NCI-H2081 (cell line): ENCODE measurements at places on chromosomes 3 and 15.

DNA sequence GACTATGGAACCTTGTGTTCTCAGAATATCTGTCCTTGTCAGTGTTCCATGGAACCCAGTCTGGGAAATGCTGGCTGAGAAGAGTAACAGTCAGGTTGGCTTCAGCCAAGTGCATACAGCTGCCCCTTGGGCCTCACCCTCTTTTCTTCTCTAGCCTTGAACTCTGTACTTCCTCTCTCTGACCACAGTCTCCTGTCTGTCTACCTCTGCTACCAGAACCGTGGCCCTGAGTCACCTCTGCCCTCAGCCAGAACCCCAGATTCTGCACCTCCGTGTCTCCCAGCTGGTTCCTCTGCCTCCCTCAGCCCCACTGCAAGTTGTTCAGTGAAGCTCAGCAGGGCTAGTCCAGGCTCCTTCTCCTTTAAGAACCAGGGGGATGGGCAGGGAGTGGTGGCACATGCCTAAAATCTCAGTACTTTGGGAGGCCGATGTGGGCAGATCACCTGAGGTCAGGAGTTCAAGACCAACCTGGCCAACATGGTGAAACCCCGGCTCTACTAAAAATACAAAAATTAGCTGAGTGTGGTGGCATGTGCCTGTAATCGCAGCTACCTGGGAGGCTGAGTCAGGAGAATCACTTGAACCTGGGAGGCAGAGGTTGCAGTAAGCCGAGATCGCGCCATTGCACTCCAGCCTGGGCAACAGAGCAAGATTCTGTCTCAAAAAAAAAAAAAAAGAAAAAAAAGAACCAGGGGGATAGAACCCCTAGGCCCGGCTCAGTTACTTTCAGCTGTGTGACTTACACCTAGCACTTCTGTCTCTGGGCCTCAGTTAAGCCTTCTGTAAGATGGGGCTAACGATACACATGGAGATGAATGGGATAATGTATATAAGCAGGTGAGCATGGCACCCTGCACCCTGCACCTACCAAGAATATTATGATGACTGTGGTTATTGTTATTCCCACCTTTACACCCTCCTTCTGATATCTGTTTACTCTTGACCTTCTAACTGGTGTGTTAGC is 24.3 kb upstream of the TATDN2 start:
- no peak for DNase-seq

DNA sequence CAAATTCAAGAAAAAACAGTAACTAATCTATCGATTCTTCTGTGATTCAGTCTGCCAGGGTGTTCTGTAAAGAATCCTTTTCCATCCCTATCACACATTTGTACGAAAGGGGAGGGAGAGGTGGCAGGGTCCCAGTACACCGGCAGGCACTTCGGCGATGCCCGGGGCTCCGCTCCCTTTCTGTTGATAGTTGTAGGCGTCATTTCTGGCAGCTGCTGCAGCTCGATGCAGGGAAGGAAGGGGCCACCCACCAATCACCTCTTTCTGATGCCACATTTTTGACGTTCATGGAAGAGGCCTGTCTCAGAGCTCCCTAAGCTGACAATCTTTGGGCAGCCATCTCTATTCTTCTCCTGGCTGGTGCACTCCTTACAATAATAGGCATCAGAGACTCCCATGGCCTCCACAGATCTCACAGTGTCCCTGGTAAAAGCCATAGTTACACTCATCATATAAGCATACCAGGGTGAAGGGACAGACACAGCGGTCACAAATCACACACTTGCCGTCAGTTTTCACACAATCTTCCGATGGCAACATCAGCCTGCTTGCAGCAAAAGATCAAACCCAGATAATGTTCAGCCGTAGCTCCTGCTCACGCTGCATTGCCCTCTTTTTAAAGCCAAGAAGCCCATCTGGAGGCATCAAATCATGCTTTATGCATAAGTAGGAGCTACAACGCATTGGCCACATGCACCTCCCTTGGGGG is 60.8 kb upstream of the ZBTB38 start:
- no peak for DNase-seq

- no peak for DNase-seq
These were observed 16.6 kb downstream of the NFKBIZ start for GRCh38 chr3:101865751-101866509.

GRCh38 chr3:25448750-25449692 is 21.0 kb downstream of the RARB start:
- peak; percentile 60 for DNase-seq

GRCh38 chr3:32288819-32289218 is 50.3 kb downstream of the CMTM8 start:
- no peak for DNase-seq
